ENCODE measurements at places on chromosomes 4 and X. TPM values are rescaled to one million over a fixed set of nuclear protein-coding genes. Genes with fewer than 3 reads are reported as not detected.

Gene LRCH2
- total RNA-seq, result not detected

Gene EXOC1
- total RNA-seq, result 33.5 TPM

Gene LRAT
- total RNA-seq, result not detected

Gene ARHGAP24
- 4.4 TPM for total RNA-seq

Gene UCP1
- total RNA-seq, result not detected

Gene JCHAIN
- 1,325 TPM for total RNA-seq
